Activated CD8-positive, alpha-beta memory T cell treated with anti-CD3 and anti-CD28 coated beads, Interleukin-2, amount 10 ng/mL, durations not matched to agents 7 days and 5 days (primary cell): ENCODE measurements at places on chromosomes 3 and 15.

DNA sequence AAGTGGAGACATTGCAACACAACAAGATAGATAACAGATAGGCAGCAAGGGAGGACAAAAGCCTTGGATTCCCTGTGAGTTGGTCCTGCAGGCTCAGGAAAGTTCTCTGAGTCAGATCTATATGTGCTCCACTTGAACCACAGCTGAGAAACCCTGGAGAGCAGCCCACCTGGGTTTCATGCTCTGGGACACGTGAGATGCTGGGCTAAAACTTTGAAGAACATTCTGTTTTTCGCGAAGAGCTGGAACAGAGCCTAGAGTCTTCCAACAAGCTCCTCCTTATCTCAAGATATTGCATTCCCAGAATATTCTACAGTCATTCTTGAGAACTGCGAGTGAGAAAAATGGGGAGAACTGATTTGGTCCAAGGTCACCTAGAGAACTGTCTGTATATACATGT lies 583.0 kb upstream of the ROBO1 start:
- H3K27ac ChIP-seq, result no peak overlapping the region
- no peaks in the 10 kb centered on the region for H3K27me3 ChIP-seq
- no peak overlapping the region for H3K4me3 ChIP-seq
- H3K36me3 ChIP-seq, result no peaks in the 10 kb centered on the region
- no peaks in the 10 kb centered on the region for H3K4me1 ChIP-seq

DNA sequence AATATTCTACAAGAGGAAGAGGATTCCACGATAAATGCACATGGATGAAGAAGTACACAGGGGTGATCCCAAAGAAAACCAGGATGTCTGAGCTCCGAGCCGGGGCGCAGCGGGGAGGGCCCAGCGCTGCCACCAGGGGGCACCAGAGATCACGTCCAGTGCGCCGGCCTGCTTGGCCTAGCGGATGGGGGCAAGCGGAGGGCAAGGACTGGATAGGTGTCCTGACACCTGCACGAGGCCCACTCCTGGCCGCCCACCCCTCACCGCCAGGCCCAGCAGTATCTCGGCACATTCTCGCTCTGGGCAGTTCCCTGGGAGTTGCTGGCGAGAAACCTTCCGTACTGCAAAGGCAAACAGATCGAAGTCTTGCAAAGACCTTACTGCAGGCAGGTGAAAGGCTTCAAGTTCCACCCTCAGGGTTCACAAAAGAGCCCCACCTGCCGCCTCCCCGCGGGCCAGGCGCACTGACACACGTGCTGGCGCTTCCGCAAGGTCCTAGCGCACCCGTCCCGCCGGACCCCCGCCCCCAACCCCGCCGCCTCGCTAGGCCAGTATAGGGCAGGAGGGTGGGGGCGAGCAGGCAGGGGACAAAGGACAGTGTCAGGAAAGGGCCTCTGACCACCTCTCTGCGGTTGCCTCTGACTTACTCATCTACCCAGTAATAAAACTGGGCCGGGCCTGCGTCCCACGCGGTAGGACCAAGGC lies 3.3 kb downstream of the ANKRD63 start:
- H3K4me1 ChIP-seq, result peaks cover 10% of the 10 kb centered on the region
- no peak overlapping the region for H3K27ac ChIP-seq
- H3K4me3 ChIP-seq, result no peak overlapping the region
- peak; percentile 75 for DNase-seq
- no peaks in the 10 kb centered on the region for H3K36me3 ChIP-seq
- H3K27me3 ChIP-seq, result peaks cover 57% of the 10 kb centered on the region

- H3K27me3 ChIP-seq, result no peaks in the 10 kb centered on the region
- H3K27ac ChIP-seq, result no peak overlapping the region
- H3K4me3 ChIP-seq, result no peak overlapping the region
- no peak for DNase-seq
These were observed 107.6 kb upstream of the ZBTB20 start for GRCh38 chr3:115254492-115255196.

DNA sequence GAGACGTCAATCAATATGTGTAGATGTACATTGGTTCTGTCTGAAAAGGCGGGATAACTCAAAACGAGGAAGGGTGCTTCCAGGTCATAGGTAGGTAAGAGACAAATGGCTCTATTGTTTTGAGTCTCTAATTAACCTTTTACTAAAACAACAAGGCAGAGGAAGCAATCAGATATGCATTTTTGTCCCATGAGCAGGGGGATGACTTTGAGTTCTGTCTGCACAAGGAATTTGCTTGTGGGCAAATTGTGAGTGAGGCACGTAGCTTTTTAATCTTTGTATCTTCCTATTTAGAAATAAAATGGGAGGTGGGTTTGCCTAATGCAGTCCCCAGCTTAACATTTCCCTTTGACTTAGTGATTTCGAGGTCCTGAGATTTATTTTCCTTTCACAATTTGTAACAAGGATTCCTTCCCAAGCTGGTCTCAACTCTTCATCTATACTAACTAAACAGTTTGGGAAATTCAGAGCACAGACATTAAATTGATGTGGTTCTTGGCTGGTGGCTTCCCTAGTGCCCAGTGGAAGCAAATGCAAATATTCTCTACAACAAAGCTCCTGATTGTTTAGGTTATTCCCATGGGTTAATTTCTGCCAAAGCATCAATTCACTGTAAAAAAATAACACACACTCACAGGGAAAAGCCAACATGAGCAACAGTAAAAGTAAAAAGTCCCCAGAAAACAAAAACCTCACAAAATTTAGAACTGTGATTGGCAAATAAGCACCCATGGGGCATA lies 738.8 kb upstream of the SGO1 start:
- no peak overlapping the region for H3K4me3 ChIP-seq
- H3K36me3 ChIP-seq, result no peaks in the 10 kb centered on the region
- H3K27me3 ChIP-seq, result no peaks in the 10 kb centered on the region

GRCh38 chr3:126680667-126681055 lies 23.4 kb upstream of the CHCHD6 start:
- no peak overlapping the region for H3K27ac ChIP-seq
- no peaks in the 10 kb centered on the region for H3K4me1 ChIP-seq
- peaks cover 27% of the 10 kb centered on the region for H3K27me3 ChIP-seq
- DNase-seq, result no peak
- no peak overlapping the region for H3K4me3 ChIP-seq

DNA sequence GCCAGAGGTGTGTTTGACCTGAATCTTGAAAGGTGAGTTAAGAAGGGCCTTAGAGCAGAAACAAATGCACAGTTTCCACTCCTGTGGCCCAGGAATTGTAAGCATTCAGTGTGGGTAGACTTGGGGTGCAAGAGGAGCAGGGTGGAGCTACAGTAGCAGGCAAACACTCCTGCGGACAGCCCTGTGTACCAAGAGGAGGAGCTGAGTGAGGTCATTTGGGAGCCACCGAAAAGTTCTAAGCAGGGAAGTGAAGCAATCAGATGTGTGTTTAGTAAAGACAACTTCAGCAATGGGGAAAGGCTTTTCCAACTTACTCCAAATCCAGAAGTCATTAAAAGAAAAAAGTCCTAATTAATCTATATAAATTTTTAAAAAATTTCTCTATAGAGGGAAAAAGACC lies 99.3 kb downstream of the ARHGEF26 start:
- H3K4me1 ChIP-seq, result no peaks in the 10 kb centered on the region
- no peak for DNase-seq
- H3K4me3 ChIP-seq, result no peak overlapping the region
- no peak overlapping the region for H3K27ac ChIP-seq

GRCh38 chr15:97528238-97528637 lies 432.3 kb upstream of the ARRDC4 start:
- H3K27ac ChIP-seq, result no peak overlapping the region
- H3K4me1 ChIP-seq, result no peaks in the 10 kb centered on the region
- H3K4me3 ChIP-seq, result no peak overlapping the region
- H3K36me3 ChIP-seq, result no peaks in the 10 kb centered on the region
- DNase-seq, result no peak

- DNase-seq, result no peak
- H3K36me3 ChIP-seq, result no peaks in the 10 kb centered on the region
- peaks cover 17% of the 10 kb centered on the region for H3K4me1 ChIP-seq
- H3K27ac ChIP-seq, result no peak overlapping the region
These were observed 34.5 kb downstream of the NCEH1 start for GRCh38 chr3:172676196-172676922.

GRCh38 chr3:152400887-152401286 lies 132.2 kb downstream of the MBNL1 start:
- no peak overlapping the region for H3K4me3 ChIP-seq
- H3K27ac ChIP-seq, result no peak overlapping the region
- peaks cover 46% of the 10 kb centered on the region for H3K36me3 ChIP-seq
- DNase-seq, result no peak
- no peaks in the 10 kb centered on the region for H3K27me3 ChIP-seq

DNA sequence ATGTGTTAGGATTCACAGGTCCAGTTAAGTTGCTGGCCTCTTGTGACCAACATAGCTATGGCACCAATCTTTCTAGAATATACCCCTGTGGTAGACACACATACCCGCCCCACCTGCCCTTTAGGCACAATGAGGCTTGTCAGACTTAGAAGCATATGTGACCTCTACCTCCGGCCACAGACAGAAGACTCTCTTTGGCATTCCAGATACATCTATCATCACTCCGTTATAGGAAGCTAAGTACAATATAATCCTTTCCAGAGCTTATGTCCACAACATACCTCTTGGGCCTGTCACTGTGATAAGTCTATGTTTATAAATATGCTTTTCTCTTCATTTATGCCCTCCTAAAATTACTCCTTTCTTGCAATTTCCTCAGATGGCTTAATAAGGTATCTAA lies 39.8 kb downstream of the CD47 start:
- H3K27me3 ChIP-seq, result no peaks in the 10 kb centered on the region
- H3K4me3 ChIP-seq, result no peak overlapping the region
- no peak overlapping the region for H3K27ac ChIP-seq
- DNase-seq, result no peak
- peaks cover 67% of the 10 kb centered on the region for H3K36me3 ChIP-seq

DNA sequence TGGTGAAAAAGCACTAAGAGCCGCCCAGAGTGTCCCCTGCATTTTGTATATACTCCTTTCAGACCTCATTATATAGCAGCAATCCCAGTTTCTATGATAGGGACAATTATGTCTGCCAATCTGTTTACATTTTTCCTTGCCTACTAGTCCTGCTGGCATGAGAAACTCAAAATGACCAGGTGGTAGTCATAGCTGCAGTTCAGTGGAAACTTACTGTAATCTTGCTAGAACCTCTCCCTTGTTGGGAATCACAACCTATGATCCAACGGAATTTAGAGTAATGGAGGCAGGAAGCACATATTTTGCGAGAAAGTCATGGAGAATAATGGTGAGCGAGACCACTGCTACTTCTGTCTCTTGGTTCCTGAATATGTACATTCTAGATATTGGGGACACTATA lies 28.6 kb upstream of the MINAR1 start:
- H3K27ac ChIP-seq, result no peak overlapping the region
- H3K4me1 ChIP-seq, result no peaks in the 10 kb centered on the region
- no peaks in the 10 kb centered on the region for H3K36me3 ChIP-seq
- H3K4me3 ChIP-seq, result no peak overlapping the region
- DNase-seq, result no peak

DNA sequence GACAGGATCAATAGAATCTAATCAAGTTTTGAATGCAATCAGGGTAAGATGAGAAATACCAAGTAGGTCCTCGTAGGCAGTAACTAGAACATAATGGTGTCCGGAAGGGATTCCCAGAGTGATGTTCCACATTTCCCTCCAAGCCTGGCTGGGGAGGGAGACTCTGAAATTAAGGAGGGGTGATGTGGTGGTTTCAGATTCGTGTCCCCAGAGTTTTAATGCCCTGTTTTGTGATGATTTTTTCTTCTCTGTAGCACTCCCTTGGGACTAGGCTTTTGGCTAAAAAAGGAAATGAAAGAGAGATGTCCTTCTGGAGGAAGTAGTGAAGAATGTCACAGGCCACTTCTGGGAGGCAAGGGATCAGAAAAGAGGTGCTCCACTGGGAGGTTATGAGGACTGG lies 108.3 kb upstream of the CACNA2D3 start:
- no peak overlapping the region for H3K27ac ChIP-seq
- no peaks in the 10 kb centered on the region for H3K4me1 ChIP-seq
- H3K4me3 ChIP-seq, result no peak overlapping the region
- no peaks in the 10 kb centered on the region for H3K27me3 ChIP-seq

DNA sequence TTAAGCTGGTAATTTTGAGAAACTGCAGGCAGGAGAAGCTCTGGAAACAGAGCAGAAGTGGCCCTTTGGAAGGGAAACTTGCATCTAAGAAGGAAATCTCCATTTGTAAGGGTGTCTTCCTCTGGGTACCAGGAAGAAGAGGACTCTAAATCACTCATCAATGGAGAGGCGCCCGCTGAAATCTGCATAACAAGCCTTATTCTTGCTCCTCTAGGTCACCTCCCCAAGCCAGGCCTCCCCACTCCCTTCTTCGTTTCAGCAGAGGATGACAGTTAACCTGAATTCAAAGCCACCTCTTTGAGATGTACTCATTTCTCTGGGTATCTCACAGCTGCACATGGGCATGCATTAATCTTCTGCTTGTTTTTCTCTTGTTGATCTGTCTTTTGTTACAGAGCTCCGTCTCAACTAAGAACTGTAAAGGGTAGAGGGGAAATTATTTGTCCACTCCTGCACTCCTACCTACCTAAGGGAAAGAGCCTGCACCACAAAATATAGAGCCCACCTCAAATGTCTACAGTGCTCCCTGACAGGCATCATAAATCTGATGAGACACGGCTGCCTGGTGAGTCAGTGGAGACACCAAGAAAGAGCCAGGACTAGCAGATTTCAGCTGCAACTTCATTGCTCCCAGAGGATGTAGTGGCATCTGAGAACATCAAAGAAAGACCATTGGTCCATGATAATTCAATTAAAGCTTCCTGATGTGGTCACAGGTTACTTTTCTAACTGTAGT lies 51.5 kb downstream of the GABRB3 start:
- H3K27ac ChIP-seq, result no peak overlapping the region
- H3K27me3 ChIP-seq, result no peaks in the 10 kb centered on the region
- DNase-seq, result no peak
- no peaks in the 10 kb centered on the region for H3K4me1 ChIP-seq
- H3K4me3 ChIP-seq, result no peak overlapping the region

- H3K4me3 ChIP-seq, result no peak overlapping the region
- H3K4me1 ChIP-seq, result peaks cover 8% of the 10 kb centered on the region
- H3K27ac ChIP-seq, result no peak overlapping the region
- H3K36me3 ChIP-seq, result no peaks in the 10 kb centered on the region
These were observed 102.8 kb downstream of the XXYLT1 start for GRCh38 chr3:195168009-195168762.

DNA sequence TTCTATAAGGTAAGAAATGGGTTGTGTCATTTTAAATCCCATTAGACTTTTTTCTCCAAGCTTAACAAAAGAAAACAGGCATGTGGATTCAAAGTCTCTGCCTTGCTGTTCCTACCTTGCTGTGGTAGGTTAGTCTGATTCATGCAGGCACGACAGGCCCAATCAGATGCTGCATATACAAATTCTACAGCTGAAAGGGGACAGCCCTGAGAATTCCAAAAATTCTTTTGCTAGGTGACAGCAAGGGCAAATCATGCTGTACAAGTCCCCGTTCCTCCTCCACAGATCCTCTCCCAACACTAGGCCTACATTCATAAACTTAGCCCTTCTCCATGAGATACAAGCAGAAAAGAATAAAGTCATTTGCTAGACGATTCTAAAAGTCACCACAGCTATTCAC lies 161.2 kb upstream of the THBS1 start:
- no peaks in the 10 kb centered on the region for H3K36me3 ChIP-seq
- peaks cover 44% of the 10 kb centered on the region for H3K27me3 ChIP-seq
- no peak overlapping the region for H3K4me3 ChIP-seq
- no peak for DNase-seq

- DNase-seq, result no peak
- H3K27ac ChIP-seq, result no peak overlapping the region
- H3K4me1 ChIP-seq, result peaks cover 4% of the 10 kb centered on the region
- H3K4me3 ChIP-seq, result no peak overlapping the region
These were observed 145.5 kb downstream of the SMAD6 start for GRCh38 chr15:66847565-66847991.

GRCh38 chr3:139128803-139129202 lies 84.1 kb upstream of the PRR23C start:
- peaks cover 14% of the 10 kb centered on the region for H3K4me1 ChIP-seq
- no peaks in the 10 kb centered on the region for H3K27me3 ChIP-seq
- H3K27ac ChIP-seq, result no peak overlapping the region
- no peak for DNase-seq
